ENCODE measurements at places on chromosomes 1 and 21.

DNA sequence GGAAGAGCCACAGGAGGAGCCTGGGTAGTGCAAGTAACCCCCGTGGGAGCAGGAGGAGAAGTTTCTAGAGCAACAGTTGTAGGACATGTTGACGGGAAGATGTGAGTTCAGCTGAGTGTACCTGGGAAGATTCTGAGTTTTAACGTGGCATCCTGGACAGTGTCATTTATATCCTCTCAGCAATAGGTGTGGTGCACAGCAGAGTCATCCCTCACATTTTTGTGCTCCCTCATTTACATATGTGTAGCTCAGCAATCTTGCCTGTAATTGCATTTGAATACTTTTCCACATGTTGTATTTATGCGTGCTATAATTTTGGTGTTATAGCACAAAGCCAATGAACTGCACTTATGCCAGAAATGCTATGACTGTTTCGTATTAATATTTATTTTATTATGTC lies at the start of gene KRTAP13-3:
TSS of gene KRTAP13-3 (minus strand) at position 101 of the 400 bp plus-strand sequence. CDS start at position 87, 14 bp downstream.
- no peak for DNase-seq

- no peak for DNase-seq
These were observed 387.8 kb downstream of the KCNH1 start for GRCh38 chr1:210746024-210746731.

DNA sequence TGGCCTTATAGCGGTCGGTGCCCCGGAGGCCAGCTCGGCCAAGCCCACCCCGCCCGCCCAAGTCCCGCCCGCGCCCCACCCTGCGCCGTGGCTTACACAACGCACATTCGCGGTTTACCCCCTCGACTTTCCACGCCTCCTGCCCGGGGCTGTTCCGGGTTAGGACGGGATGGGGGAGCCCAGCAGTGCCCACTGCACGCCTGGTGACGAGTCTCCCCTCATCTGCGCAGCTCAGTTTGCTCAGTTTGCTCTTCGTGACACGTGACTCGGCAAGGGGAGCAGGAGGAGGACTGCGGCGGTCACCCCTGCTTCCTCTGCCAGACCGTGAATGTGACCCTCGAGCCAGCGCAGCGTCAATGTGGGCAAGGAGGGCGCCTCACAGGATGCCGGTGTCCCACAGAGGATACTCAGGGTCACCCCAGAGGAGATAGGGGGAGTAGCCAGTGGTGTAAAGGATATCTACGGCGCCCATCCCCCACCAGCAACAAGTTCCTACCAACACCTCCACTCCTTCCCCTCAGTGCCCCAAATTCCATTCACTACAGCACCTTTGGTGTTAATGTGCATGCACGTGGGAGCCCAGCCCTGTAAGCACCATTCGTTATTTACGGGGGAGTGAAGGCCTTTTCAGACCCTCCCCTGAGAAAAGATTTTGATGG lies 350 bp upstream of the S100A6 start:
- peak; percentile 92 for DNase-seq

DNA sequence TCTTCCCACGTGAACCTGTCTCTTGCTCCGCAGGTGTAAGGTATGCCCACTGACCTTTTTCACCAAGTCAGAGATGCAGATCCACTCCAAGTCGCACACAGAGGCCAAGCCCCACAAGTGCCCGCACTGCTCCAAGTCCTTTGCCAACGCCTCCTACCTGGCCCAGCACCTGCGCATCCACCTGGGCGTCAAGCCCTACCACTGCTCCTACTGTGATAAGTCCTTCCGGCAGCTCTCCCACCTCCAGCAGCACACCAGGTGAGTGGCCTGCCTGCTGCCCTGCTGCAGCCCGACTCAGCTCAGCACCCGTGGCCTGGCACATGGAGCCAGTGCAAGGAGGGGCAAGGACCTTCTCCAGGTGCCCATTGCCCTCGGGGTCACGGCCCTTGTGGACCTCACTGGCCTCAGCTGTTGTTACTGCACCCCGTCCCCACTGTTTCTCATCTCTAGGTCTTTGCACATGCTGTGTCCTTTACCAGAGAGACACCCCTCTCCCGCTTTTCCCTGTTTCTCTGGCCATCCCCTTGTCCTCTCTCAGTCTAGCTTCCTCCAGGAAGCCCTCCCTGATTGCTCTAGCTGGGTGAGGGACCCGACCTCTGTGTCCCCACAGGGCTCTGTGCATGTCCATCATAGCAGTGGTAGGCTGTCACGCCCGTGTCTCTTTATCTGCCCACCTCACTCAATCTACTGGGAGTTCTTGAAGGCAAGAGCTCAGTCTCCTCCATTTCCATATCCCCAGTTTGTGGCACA lies 25.4 kb downstream of the ZNF362 start:
- peak; percentile 43 for DNase-seq

DNA sequence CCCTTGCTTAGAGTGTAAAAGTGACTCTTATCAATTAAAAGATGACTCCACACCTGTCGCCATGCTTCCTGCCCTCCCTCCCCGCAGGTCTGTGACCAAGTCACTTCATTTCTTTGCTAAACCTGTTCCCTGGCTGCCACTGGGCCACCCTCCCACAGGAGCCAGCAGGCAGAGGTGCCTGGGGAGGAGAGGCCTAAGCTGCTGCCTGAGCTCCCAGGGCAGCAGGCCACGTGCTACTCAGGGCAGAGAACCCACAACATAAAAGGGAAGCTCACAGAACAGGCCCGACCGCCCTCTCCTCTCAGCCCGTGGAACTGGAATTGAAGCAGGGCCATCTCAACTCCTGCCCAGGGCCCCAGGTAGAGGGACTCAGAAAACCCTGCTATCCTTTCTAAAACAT lies 4.9 kb downstream of the C1orf198 start:
- DNase-seq = peak; percentile 54

DNA sequence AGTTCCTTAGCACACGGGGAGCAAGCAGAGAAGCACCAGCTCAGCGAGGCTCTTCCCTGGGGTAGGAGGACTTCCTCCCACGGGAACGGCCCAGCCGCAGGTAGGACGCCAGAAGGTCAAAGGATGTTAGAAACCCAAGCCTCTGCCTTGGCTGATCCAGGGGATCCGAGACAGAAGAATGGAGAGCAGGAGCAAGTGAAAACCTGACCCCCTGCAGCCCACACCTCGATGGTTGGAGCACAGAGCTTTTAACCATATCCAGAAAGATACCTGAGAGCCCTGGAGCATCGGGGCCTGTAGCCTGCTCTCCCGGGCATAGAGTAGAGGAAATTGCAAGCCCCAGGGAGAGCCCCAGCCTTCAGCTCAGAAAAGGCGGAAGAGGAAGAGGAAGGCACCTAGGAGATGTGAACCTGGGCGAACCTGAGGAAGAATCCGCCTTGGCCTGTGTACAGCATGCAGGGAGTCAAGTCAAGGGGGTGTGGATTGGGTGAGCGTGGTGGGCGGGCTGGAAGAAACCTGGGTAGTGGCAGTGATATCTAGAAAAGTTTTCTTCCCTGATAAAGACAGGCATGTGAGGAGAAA lies 76.3 kb downstream of the PSMG1 start:
- DNase-seq = no peak

DNA sequence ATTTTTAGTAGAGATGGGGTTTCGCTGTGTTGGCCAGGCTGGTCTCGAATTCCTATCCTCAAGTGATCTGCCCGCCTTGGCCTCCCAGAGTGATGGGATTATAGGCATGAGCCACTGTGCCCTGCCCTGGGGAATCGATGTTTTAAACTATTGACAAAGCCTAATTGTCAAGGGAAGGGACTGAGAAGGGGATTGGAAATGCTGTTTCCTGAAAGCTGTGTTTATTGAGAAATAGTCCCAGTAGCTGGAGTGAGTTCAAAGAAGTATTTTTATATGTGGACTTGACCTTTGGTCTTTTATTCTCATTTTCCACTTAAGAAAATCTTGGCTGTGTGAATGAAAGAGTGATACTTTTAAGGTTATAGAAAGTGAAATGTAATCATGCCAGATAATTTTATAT lies 47.5 kb downstream of the KIF1B start:
- no peak for DNase-seq

DNA sequence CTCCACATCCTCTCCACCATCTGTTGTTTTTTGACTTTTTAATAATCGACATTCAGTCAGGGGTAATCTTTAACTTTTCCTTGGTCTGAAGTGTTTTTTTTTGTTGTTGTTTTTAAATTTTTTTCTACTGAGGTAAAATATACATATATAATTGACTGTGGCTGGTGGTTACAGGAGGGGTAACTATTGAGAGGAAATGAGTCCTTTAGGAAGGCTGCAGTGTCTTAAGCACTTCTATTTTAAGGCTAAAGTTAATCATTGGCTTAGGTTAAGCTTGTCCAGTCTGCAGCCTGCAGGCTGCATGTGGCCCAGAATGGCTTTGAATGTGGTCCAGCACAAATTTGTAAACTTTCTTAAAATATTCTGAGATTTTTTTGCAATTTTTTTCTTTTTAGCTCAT lies 172.5 kb downstream of the CTH start:
- no peak for DNase-seq

DNA sequence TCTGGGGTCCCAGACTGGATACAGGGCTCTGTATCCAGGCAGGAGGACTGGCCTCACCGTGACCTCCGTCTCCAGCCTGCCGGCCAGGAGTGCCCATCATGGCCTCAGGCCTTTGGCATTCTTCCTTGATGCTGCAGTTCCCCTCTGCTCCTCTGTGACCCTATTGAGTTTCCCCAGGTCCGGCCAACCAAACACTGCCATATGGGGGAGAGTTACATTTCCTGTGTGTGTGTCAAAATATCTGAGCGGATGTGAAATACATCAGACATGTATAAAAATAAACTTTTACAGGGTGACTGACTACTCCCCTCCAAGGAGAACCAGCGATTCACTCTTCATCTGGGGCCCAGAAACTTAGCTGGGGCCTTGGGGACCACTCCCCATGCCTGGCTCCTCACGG lies 10.2 kb upstream of the UBL4B start:
- no peak for DNase-seq

GRCh38 chr1:248215880-248216279 lies 15.3 kb upstream of the OR2M4 start:
- DNase-seq = no peak

- no peak for DNase-seq
These were observed 20.7 kb downstream of the PPP1R15B start for GRCh38 chr1:204390751-204391466.

- peak; percentile 58 for DNase-seq
These were observed 27.8 kb upstream of the A3GALT2 start for GRCh38 chr1:33348676-33349080.

All from psoas muscle (tissue), 8 donors.